Right lung (tissue), 10 donors: ENCODE measurements at places on chromosomes 1 and 21.

GRCh38 chr1:186813420-186813819, 15.3 kb upstream of the PLA2G4A start:
- no peak for DNase-seq

DNA sequence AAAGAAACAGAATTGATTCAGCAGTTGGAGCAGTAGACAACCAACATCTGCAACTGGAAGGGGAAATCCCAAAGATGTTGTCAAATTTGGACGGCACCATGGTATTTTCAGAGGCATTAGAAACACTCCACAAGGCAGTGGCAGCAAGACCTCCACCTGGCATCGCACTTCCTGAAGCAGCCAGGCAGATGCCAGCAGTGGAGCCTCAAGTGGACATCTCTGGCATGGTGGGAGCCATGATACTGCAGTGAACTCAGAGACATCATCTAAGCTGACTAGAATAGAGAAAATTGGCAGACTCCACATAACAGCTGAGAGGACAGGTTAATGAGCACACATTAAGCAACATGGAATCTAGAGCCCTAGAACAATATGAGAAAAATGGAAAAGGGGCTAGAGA, 33.9 kb upstream of the RGS8 start:
- no peak for DNase-seq

- no peak for DNase-seq
Observed at GRCh38 chr1:217018648-217019047, 295.4 kb upstream of the ESRRG start.

- no peak for DNase-seq
Observed at GRCh38 chr1:90220941-90221693, 226.2 kb downstream of the ZNF326 start.

GRCh38 chr1:25746299-25747045, 53.5 kb upstream of the SELENON start:
- DNase-seq = no peak

DNA sequence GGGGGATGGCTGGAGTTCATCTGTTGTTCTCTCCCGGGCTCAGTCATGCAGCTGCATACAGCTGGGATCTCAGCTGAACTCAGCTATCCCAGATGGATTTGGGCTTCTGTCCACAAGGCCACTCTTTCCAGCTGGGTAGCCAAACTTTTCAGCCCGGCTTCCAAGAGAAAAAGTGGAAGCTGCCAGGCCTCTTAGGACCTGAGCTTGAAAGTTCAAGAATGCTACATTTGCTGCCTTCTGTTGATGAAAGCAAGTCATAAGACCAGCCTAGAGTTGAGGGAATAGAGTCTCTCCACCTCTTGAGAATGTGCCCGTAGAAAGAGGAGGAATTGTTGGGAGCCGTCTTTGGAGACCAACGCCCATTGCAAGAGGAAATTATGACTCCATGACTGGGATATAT, 95.3 kb downstream of the C1orf21 start:
- DNase-seq = peak; percentile 88

GRCh38 chr1:214022810-214023425, 35.1 kb downstream of the PROX1 start:
- no peak for DNase-seq

DNA sequence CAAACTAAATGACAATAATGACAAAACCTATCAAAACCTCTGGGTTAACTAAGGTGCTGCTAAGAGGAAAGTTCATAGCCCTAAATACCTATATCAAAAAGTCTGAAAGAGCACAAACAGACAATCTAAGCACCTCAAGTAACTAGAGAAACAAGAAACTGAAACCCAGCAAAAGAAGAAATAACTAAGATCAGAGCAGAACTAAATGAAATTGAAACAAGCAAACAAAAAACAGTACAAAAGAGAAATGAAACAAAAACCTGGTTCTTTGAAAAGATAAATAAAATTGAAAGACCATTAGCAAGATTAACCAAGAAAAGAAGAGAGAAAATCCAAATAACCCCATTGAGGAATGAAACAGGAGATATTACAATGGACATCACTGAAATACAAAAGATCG, 44.8 kb upstream of the KIAA0040 start:
- DNase-seq = no peak

DNA sequence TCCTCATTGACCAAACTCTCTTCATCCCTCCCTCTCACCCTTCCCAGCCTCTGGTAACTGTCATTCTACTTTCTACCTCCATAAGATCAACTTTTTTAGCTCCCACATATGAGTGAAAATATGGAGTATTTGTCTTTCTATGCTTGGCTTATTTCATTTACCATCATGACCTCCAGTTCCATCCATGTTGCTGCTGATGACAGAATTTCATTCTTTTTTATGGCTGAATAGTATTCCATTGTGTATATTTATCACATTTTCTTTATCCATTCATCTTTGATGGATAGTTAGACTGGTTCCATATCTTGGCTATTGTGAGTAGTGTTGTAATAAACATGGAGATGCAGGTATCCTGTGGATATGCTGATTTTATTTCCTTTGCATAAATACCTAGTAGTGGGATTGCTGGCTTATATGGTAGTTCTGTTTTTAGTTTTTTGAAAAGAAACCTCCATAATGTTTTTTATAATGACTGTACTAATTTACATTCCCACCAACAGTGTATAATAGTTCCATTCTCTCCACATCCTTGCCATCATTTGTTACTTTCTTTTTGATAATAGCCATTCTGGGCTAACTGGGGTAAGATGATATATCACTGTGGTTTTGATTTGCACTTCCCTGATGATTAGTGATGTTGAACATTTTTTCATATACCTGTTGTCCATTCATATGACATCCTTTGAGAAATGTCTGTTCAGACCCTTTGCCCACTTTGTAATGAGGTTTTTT, 35.7 kb downstream of the IARS2 start:
- no peak for DNase-seq

DNA sequence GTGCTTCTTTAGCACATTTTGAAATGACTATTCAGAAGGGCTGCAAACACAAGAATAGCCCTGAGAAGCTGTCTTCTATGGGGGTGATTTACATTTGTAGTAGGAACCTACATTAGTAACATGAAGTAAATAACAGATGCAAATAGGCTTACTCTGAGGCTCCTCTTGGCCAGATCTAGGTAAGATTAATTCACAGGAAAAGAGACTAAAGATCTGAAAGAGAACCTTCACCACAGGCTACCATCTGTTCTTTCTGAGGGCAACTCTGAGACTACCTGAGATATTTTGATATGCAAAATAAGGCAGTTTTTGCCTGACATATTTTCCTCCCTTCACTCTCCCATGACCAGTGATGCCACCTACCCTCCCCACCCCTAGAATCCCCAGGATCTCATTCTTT, 1267.8 kb downstream of the PLA2G4A start:
- no peak for DNase-seq

DNA sequence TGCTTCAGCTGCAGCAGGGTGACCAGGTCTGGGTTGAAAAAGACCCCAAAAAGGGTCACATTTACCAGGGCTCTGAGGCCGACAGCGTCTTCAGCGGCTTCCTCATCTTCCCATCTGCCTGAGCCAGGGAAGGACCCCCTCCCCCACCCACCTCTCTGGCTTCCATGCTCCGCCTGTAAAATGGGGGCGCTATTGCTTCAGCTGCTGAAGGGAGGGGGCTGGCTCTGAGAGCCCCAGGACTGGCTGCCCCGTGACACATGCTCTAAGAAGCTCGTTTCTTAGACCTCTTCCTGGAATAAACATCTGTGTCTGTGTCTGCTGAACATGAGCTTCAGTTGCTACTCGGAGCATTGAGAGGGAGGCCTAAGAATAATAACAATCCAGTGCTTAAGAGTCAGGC, 2.9 kb downstream of the C1QA start:
- DNase-seq = no peak

- DNase-seq = peak; percentile 66
Observed at GRCh38 chr1:115183721-115184259, 94.5 kb upstream of the TSPAN2 start.

DNA sequence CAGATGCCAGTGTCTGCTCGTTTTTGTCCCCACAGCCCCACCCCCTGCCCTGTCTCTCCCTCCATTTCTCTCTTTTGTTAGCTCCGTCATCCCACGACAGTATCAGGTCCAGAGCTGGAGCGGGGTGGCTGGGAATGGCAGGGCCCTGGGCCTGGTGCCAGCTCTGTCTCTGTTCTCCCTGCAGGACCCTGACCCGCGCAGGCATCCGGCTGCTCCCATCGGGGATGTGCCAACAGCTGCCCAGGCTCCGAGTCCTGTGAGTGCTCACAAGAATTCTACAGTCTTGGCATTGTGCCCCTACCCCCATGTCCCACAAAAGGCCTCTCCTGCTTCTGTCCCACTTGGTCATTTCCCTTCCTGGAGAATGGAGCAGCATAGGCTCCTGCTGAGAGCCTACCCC, 37.4 kb downstream of the UBE2T start:
- DNase-seq = no peak

DNA sequence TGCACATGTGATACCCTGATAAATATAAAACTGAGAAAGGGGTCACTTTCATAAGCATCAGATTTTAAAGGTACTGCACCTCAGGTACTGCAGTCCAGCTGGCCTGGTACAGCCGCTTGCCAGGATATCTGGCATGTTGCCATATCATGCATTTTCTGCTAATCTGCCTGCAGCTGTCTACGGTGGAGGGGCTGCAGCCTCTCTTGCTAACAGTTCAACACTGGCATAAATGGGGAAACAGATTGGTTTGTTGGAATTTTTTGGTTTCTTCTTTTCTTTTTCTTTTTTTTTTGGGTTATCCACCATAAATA, 71.5 kb downstream of the MIS18A start:
- DNase-seq = no peak

- DNase-seq = peak; percentile 73
Observed at GRCh38 chr1:234613128-234613875, 3.3 kb upstream of the IRF2BP2 start.

DNA sequence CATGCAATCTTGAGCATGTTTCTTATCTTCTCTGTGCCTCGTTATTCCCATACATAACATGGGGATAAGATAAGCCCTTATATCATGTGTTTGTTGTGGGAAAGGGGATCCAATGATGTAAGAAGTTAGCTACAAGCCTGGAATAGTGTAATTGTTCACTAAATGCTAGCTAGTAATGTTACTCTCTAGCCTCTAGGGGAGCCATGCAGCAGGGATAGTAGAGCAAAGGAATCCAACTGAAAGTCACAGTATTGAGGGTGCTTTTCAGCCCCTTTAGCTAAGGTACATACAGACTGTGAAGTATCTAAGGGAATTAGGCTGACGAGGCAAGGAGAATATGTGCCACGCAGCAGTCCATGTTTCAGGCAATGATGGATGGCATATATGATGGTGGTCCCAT, 46.9 kb downstream of the IL23R start:
- DNase-seq = no peak

DNA sequence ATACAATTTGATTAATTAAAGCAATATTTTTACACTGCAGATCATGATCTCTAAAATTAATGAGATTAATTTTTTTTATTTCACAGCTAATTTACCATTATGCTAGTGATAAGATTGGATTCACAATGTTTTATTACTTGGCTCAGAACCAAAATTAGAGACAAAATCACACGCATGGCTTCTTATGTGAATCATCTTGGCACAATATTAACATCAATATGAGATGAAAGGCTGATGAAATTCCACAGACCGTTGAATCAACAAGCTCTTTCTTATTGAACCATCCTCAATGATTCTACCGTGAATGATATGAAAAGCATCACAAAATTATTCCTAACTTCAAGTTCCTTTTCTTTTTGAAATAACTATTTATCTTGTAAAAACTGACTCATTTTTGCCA, 544.9 kb downstream of the KCNT2 start:
- no peak for DNase-seq

DNA sequence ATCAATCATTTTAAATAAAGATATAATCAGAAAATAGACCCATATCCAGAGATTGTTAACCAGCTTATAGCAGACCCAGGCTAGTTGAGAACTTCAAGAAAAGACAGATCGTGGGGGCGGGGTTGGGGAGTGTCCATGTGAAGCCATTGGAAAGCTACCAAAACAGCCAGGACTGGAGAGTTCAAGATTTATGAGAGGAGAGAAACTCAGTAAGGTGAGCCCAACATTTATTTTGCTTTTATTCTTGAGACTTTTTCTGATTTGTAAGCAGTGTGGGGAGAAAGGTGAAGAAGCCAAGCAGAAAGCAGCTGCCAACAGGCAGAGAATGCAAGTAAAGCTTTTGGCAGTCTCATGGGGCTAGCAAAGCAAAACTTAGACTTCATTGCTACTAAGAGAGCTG, 179.9 kb downstream of the VPS13D start:
- no peak for DNase-seq

DNA sequence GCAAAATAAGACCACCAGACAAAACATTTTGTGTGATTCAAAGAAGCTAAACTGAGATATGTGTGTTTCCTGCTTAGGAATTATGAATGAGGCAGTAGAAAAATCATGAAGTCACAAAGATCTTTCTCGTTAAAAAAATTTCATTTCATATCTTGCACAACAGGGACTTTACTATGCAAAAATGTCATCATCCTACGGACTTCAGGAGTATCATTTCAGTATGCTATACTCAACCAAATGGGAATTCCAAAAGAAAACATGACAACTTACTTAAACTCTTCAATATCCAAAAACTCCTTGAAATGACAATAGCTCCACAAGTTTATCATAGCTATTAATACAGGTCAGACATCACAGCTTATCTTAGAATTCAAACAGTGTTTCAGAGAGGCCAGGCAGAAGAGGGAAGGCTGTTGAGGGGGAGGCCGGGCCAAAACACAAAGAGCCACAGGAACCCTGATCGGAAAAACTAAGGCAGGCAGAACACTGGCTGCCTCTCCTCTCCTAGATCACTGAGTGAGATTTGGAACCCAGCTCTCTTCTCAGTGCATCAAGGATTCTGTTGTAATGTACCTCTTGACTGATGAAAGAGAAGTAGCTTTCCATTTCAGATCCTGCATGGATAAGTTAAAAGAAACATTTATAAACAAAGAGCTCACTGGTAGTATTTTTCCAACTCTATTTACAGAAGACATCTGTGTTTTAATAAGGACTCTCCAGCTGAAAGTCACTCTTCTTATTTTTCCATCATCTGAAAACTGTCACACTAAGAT, 66.9 kb downstream of the TESK2 start:
- DNase-seq = no peak

GRCh38 chr1:50978144-50978851, 8.3 kb downstream of the CDKN2C start:
- DNase-seq = no peak

DNA sequence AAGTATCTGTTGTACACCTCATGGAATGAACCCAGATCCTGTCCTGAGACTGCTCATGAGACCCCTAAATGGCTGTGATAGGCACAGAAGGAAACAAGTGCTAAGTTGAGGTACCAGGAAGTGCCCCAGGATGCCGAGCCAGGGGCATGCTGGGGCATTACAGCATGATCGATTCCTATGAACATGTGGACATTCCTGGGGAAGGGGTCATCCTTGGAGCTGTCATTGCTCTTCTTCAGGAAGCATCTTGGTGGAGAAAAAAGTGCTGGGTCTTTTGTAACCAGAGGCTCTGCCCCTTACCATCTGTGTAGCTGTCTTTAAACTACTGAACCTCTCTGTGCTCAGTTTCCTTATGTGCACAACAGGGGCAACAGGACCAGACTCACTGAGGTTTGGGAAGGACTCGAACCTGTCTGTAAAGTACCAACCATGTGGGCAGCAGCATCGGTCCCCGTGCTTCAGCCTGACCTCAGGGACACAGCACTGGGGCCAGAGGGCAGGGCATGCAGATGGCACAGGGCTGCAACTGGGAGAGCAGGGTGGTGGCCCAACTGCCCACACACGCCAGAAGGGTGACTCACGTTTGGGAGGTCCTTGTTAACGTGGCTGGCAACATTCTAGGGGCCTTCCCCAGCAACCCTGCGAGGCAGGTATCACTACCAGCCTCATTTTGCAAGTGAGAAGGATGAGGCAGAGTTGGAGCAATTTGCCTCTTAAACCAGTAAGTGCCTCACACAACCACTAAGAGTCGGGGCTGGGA, 142.3 kb upstream of the EDN2 start:
- DNase-seq = no peak

- no peak for DNase-seq
Observed at GRCh38 chr1:96478228-96478627, 243.4 kb upstream of the PTBP2 start.
